CD4-positive, alpha-beta T cell treated with Interleukin-2 at 100 ng/mL for 4 hours (primary cell): ENCODE measurements at places on chromosomes 4 and X.

DNA sequence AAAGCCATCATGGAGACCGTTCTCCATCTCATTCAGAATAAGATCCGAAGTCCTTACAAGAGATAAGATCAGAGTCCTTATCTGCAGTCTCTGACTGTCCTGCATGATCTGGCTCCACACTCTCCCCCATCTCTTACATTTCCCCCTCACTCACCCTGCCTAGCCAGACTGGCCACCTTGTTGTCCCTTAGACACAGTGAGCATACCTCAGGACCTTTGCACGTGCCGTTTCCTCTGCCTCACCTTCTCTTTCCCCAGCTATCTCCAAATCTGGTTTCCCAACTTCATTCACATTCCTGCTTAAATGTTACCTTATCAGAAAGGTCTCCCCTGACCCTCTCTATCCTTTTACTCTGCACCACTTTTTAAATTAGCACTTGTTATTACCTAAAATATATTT lies 44.0 kb downstream of the KLHL5 start:
- no peak for DNase-seq

DNA sequence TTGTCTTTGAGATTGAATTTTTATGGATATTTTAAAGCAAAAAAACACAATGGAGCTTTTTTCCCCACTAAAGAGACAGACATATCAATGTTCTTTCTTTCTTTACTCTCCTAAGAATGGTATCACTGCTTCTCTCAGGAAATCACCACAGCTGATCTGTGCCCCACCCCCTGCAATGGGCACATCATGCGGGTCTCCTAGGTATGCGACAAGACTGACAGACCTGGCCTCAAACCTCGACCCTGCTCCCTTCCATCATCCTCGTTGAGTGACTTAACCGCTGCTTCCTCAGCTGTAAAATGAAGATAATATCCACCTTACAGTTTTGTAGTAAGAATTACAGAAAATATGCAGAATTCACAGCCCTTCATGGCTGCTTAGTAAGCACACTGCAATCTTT lies 58.3 kb downstream of the LEF1 start:
- DNase-seq: no peak

DNA sequence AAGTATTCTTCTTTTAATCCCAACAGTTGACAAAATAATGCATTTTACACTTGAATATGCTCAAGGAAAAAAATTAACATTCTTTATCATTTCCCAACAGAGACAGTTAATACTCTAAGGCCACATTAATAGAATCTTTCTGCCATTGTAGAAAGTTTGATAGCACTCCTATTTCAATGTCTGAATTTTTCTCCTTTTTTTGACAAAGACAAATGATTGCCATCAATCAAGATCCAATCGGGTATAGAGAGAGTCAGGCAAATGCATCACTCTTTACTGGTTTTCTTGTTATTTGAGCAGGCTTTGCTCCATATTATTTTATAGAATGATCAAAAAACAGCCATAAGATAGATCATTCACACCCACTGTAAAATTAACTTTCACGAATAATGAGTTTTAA lies 46.1 kb downstream of the MAB21L2 start:
- DNase-seq: no peak

DNA sequence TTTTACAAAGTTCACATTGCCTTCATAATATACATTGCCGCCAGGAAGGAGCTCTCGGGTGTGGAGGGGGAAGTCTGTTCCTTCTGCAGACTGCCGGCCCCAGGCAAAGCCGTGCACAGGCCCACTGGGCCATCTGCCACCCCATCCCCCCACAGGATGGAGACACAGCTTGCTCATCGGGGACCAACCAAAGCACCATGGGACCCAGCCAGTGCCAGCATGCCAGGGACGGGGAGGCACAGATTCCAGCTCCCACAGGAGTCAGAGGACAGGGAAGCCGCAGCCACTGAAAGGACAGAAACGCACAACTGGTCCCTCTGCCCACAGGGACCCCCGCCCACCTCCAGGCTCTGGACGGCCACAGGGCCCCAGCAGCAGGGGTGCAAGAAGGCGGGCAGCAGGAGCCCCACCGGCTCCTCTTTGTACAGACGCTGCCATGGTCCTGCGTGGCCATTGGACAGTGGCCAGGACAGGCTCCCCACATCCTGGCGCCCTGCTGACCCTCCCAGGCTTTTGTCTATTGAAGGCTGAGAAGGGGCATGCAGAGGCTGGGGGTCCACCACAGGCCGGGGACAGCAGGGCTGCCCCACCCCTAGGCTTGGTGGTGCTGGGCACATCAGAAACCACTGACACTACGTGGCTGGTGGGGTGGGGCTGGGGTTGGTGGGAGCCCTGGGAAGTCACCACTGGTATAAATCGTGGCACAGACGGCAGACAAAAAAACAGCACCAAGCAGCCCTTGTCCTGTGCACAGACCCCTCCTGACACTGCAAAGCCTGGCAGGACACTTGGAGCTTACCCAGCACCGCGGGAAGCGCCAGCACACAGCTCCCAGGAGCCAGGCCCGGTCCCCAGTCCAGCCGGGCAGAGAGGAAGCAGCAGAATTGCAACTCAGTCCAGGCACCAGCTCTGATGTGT lies 89.0 kb downstream of the FAM53A start:
- DNase-seq: no peak

- no peak for DNase-seq
Measured at GRCh38 chr4:8568068-8568668, 12.0 kb upstream of the GPR78 start.

- DNase-seq: no peak
Measured at GRCh38 chr4:143473334-143474126, 40.0 kb upstream of the SMARCA5 start.

DNA sequence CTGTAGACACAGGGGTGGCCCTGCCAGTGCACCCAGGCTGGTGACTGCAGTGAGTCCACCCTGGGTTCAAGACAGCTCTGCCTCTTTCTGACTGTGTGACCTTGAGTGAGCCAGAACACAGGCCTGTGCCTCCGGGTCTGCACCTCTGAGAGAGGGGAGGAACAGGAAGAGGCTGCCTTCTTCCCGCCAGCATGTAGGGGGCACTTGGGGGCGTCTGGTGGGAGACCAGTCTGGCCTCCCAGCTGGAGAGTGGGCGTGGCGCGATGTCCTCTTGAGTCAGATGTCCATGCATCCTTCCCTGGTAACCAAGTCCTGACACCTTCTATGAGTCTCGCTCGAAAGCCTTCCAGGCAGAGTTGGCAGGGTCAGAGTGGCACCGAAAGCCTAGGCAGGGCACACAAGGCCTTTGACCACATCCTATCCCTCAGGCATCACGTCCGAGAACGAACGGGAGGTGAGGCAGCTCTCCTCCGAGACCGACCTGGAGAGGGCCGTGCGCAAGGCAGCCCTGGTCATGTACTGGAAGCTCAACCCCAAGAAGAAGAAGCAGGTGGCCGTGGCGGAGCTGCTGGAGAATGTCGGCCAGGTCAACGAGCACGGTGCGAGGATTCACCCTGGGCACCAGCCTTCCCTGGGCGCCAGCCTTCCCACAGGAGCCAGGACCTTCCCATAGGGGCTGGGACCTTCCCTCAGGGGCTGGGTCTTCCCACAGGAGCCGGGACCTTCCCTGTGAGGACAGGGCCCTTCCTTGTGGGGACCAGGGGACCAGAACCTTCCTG lies 21.3 kb downstream of the WFS1 start:
- DNase-seq: no peak

DNA sequence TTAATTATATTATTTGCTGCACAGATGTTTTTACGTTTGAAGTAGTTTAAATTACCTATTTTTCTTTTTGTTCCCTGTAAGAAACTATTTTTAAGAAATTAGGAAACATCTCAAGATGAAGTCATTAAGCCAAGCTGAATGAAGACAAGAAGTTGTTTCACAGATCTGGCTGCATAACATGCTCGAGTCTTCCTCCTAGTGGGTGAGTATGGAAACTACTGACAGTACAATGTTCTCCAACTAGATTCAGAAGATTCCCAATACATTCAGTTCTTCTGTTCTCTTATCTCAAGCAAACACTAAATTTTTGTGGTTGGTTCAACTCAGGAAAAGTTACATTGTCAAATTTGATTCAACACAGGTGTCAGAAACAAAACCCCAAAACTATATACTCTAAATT lies 256.8 kb upstream of the VCX start:
- no peak for DNase-seq

- DNase-seq: no peak
Measured at GRCh38 chr4:52600275-52600674, 58.8 kb downstream of the USP46 start.
